ENCODE measurements at places on chromosomes 12 and 14. TPM values are rescaled to one million over a fixed set of nuclear protein-coding genes. Genes with fewer than 3 reads are reported as not detected.
A peak's percentile ranks its signal among the peaks of the same experiment; 100 is the strongest.

The PPP1R1A gene
- total RNA-seq, result 1.2 TPM

The ANG gene
- 4.6 TPM for total RNA-seq

The HSP90B1 gene
- 1,103 TPM for total RNA-seq

The STAC3 gene
- total RNA-seq, result not detected

The STYK1 gene
- not detected for total RNA-seq

The TMEM233 gene
- 7.9 TPM for total RNA-seq

The SERPINA10 gene
- not detected for total RNA-seq

The SLC6A12 gene
- 13.2 TPM for total RNA-seq

The IL22 gene
- not detected for total RNA-seq

DNA sequence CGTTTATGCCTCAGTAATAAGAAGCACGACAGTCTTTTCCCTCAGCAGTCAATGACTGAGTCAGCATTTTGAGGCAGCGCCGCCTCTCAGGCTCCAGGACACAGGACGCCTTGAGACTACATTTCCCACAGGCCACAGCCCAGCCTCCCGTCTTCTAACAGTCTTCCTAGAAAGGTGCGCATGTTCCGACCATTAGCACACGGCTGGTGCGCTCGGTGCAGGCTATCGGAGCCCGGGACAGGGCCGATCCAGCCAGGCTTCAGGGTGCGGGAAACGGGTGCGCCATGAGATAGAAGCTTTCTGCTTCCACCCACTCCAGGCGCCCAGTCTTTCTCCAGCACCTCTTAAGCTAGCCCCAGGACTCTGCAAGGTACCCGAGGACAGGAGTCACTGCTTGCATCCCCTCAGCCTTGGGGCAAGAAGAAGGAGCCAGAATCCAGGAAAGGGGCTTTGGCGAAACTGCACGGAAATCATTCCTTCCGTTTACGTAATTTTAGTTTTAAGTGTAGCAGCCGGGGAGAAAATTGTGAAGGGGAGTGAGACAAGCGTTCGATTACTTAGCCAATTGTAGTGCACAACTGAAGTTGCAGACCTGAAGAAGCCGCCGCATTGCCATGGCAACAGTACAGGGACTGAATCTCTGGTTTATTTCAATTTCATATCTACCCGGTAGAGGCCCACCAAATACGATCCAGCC is 54.0 kb downstream of the ZNF641 start:
- peak; percentile 80 for DNase-seq

DNA sequence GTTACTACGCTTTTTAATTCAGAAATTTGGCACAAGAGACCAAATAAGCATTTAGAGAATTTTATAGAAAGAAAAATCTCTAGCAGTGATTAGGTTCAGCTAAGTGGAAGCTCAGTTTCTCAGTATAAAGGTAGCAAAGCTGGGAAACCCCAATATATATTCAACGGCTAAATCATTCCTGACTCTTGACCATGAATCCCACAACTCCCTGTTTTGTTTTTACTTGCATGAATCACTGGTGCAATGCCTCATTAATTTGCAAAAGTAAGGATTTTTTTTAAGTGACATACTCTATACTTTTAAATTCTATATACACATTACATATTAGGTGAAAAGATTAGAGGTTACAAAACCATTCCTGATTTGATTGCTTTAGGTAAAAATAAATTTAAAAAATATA is 74.3 kb upstream of the PLEKHG7 start:
- DNase-seq, result no peak

DNA sequence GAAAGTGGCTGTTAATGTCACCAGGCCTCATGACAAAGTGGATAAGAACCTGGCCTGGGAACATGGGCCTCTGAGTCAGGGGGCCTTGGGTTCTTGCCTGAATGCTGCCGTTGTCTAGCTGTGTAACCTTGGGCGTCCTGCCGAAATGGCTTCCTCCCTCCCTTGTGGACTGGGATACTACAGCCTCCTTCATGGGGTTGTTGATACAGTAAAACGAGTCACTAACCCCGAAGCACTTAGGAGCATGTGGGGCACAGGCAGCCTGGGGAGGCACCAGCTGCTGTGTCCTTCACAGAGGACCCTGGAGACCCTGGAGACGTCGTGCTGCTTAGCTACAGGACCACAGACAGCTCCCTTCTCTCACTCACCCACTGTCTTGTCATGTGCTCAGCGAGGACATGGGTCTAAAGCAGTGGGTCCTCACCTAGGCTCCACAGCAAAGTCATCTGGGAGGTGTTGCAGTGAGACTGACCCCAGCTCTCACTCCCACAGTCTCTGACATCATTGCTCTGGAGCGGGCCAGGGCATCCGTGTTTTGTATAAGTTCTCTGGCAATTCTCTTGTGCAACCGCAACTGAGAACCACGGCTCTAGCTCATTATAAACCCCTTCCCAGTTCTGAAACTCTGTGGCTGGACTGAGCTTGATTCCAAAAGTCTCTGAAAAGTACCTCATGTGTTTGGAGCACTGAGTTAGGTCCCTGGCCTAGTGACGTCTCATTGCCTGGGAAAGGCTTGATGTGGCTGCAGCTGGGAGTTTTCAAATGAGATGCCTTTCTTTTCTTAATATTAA is 42.1 kb downstream of the SERPINA3 start:
- DNase-seq, result no peak

GRCh38 chr14:34086223-34086757 is 135.4 kb upstream of the EGLN3 start:
- no peak for DNase-seq

DNA sequence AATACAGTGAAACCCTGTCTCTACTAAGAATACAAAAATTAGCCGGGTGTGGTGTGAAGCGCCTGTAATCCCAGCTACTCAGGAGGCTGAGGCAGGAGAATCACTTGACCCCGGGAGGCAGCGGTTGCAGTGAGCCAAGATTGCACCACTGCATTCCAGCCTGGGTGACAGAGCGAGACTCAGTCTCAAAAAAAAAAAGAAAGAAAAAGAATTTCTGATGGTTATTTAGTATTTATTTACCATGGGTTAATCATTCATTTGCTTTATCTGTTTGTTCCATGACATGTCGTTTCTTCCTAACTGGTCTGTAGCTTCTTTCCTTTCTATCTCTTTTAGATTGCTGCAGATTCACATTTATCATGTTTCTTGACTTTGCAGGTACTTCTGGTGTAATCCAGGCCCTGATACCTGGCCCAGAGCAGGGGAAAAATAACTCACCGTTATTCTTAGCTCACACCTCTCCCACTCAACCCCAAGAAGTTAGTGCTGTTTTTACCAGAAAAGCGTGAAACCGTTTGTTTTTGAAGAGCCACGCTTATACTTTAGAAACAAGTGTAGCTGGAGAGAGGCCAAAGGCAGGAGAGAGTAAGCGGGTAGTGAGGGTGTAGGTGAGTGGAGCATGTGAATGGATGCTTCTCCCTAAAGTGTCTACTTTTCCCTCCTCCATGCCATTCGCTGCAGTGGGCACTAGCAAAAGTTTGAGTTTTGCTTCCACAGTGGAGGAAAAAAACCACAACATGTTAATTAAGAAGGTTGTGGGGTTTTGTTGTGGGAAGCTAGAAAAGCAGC is 45.4 kb downstream of the SRGAP1 start:
- peak; percentile 47 for DNase-seq

- DNase-seq, result no peak
Measured at GRCh38 chr12:117792471-117792870, 176.3 kb downstream of the KSR2 start.

DNA sequence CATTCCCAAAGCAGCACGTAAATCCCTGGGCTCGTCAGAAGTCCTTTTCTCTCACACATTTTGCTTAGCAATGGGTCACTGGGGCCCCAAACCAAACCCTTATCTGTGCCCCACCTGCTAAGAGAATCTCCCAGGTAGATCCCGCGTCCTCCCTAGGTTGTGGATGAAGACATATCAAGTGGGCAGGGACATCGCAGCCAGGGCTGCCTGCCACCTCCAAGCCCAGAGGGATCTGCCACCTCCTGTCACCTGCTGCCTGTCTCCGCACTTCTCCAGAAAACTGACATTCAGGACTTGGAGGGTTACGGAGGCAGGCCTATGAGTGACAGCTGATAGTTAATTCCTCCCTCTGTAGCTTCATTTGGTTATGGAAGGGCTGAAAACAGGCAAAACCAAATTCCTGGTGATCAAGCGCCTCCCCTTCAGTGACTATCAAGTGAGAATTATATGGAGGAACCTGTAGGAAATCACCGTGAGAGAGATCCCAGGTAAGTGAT is 19.5 kb downstream of the BCL11B start:
- DNase-seq, result no peak

GRCh38 chr12:93518725-93519124 is 51.4 kb downstream of the MRPL42 start:
- DNase-seq, result no peak

DNA sequence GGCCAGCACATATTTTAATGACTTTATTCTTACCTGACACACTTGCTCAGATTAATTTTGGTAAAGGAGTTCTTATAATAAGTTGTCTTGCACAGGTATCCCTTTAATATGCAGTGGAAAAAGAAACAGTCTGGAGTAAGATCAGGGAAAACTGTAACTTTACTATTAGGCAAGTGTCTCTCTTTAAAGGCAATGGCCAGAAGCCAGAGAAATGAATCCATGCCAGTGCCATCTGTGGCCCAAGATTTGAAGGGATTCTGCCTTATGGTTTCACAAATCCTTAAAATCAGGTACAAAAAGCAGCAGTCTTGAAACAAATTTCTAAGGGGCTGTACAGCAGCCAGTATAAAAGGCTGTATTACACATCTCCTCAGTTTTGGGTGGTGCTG is 22.4 kb downstream of the NFYB start:
- DNase-seq, result no peak

DNA sequence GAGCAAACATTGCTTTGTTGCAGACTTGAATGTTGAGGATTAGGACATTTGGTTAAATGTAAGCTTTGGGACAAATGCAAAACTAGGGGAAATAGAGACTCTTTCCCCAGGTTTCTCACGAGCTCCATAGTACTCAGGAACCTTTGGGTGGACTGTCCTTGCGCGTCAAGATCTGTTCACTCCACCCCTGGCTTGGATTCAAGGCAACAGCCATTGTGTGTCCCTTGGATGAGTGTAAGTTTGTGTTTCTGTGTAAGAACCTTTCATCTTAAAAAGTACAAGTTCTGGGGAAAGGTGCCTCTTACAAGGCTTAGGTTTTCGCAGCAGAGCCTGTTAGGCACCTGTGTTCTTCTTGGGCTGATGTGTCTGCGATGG is 3.7 kb downstream of the SUSD6 start:
- no peak for DNase-seq

GRCh38 chr14:72590577-72590976 is 303.3 kb downstream of the DPF3 start:
- no peak for DNase-seq

GRCh38 chr14:65502676-65503124 is 90.2 kb downstream of the FUT8 start:
- DNase-seq, result peak; percentile 7

DNA sequence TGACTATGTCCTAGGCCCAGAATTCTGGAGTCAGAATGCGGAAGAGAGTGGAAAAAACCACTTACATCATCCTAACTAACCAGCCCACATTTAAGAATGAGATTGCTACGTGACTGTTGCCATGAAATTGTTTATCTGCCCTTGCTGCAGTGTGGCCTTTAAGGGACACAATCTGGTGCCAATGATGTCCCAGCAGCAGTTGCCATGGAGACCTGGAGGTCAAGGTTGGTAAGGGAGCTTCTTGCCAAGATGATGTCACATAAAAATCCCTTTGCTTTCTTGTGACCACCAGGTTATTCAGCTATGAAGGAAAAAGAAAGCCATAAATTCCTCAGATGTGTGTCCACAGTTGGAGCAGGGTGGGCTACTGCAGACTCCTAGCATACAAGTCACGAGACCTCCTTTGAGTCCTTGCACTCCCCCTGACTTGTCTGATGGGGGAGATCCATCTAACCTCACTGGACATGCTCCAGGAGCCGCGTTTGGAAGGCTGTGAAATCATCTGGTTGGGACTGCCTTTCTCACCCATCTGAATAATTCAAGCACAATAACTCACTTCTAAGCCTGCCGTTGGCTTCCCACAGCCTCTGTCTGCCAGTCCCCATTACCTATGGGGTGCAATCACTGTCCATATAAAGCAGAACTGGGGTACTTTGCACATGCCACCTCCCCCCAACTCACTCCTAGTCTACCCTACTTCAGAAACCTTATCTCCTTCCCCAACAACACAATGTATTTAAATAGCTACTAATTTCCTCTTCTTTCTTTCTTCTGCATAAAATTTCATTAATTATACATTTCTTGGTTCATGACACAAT is 165.6 kb downstream of the ZFP36L1 start:
- DNase-seq, result peak; percentile 77

DNA sequence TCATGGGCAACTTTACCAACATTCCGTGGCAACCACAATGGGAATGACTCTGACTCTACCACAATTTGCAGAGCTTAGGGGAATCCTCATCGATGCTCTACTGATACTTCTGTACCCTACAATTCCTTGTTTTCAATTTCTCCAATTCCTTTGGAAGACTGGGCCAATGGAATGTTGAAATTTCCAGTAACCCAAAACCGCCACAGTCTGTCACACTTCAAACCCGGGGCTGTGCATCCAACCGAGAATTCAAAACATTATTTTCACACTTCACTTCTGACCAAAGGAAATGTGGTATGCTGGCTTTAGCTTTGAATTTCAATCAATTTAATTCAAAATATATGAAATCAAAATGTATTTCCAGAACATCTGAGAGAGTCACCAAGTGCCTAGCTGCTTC is 951.4 kb downstream of the VRK1 start:
- no peak for DNase-seq

DNA sequence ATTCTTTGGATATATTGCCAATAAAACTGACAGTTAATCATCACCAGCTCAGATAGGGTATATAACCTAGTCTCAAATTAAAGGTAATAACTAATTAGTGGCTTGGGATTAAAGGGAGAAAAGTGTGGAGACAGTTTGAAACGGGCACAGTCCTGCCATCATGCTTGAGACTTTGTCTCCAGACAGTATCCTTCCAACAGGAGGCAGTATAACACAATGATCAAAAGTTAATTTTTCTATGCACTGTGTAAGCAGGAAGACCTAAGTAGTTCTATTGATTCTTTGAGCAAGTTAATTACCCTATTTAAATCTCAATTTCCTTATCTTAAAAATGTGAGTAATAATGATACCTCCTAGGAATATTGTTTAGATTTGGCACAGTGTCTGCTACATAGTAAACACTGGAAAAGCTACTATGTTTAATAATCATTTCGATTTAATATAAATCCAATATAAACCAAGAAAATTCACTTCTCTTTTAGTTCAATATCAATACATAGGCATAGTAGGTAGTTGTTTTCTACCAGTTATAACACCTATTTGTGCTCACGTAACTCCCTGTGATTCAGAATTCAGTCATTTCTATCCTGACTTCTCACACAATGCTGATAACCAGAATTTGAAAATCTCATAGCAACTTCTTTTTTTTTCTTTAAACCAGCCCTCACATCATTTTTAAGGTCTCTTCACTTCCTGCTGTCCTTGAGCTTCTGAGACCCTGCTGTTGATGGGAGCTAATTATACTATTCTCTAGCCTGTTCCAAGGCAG is 53.7 kb downstream of the GALNT4 start:
- DNase-seq, result no peak

- peak; percentile 76 for DNase-seq
Measured at GRCh38 chr14:102928412-102929240, 6.2 kb downstream of the AMN start.
